Vagina (tissue), 2 donors: ENCODE measurements at places on chromosomes 1 and 21. TPM values are rescaled to one million over a fixed set of nuclear protein-coding genes. Genes with fewer than 3 reads are reported as not detected.

CD2 gene
- total RNA-seq, result 8.3 TPM

ANKRD35 gene
- 17.9 TPM for total RNA-seq

NME7 gene
- total RNA-seq, result 23.6 TPM

- H3K4me1 ChIP-seq, result peaks cover 28% of the 10 kb centered on the region
- no peak overlapping the region for H3K4me3 ChIP-seq
- H3K27me3 ChIP-seq, result no peaks in the 10 kb centered on the region
- no peak overlapping the region for H3K27ac ChIP-seq
- no peak for DNase-seq
These were observed 2.0 kb downstream of the CFAP45 start for GRCh38 chr1:159897962-159898361.

LHX8 gene
- not detected for total RNA-seq

- no peak overlapping the region for H3K27ac ChIP-seq
- no peaks in the 10 kb centered on the region for H3K27me3 ChIP-seq
- DNase-seq, result no peak
- peaks cover 5% of the 10 kb centered on the region for H3K4me1 ChIP-seq
- peaks cover 6% of the 10 kb centered on the region for H3K36me3 ChIP-seq
These were observed 3.8 kb upstream of the KTI12 start for GRCh38 chr1:52037402-52037814.

AIDA gene
- total RNA-seq, result 49.6 TPM

- DNase-seq, result peak; percentile 87
- no peaks in the 10 kb centered on the region for H3K4me1 ChIP-seq
- no peak overlapping the region for H3K27ac ChIP-seq
- no peaks in the 10 kb centered on the region for H3K36me3 ChIP-seq
These were observed 20.6 kb upstream of the RNU1-4 start for GRCh38 chr1:16719571-16720350.

PHC2 gene
- 97.2 TPM for total RNA-seq

GRCh38 chr21:34092262-34092921 lies 19.0 kb downstream of the MRPS6 start:
- H3K4me3 ChIP-seq, result no peak overlapping the region
- no peak overlapping the region for H3K27ac ChIP-seq
- H3K36me3 ChIP-seq, result peaks cover 16% of the 10 kb centered on the region

DNA sequence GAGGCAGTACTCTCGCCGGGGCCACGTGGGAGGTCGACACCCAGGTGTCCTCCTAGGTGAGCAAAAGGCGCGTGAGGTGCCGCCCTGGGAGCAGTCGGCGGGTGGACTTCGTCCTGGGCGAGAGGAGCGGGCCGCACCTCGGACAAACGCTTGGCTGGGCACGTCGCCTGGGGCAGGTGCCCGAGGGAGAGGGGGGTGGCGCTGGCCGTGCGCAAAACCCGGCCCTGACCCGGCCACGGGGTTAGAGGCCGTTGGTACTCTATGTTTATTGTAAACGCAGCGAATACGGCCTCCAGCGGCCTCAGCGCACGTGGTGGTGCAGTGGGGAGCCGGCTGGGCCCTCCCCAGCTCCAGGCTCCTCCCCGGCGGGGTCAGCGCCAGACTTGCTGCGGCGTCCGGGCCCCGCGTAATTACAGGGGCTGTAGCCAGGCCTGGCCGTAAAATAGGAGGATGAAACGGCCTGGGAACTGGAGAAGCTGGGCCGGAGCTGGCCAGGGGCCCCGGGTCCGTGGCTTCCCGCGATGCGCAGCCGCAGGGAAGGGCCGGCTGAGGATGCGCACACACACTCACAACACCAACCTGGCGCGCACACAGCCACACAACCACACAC lies 1.6 kb upstream of the EFNA1 start:
- no peaks in the 10 kb centered on the region for H3K36me3 ChIP-seq
- H3K4me1 ChIP-seq, result peaks cover 73% of the 10 kb centered on the region
- peak overlapping the region; percentile 78 for H3K4me3 ChIP-seq
- no peaks in the 10 kb centered on the region for H3K27me3 ChIP-seq
- no peak for DNase-seq

- no peaks in the 10 kb centered on the region for H3K27me3 ChIP-seq
- H3K36me3 ChIP-seq, result no peaks in the 10 kb centered on the region
- H3K27ac ChIP-seq, result no peak overlapping the region
- H3K4me1 ChIP-seq, result peaks cover 62% of the 10 kb centered on the region
These were observed 34.1 kb downstream of the EGLN1 start for GRCh38 chr1:231387770-231388669.

ITGB3BP gene
- 11.8 TPM for total RNA-seq

GRCh38 chr21:28089599-28090441 lies 902.9 kb downstream of the LTN1 start:
- H3K27me3 ChIP-seq, result no peaks in the 10 kb centered on the region
- no peaks in the 10 kb centered on the region for H3K4me1 ChIP-seq
- no peak for DNase-seq

GRCh38 chr1:70486676-70487458 lies 75.8 kb downstream of the CTH start:
- H3K36me3 ChIP-seq, result no peaks in the 10 kb centered on the region
- DNase-seq, result no peak
- H3K4me1 ChIP-seq, result no peaks in the 10 kb centered on the region
- no peak overlapping the region for H3K4me3 ChIP-seq
- H3K27ac ChIP-seq, result peak overlapping the region; percentile 31
- no peaks in the 10 kb centered on the region for H3K27me3 ChIP-seq

DNA sequence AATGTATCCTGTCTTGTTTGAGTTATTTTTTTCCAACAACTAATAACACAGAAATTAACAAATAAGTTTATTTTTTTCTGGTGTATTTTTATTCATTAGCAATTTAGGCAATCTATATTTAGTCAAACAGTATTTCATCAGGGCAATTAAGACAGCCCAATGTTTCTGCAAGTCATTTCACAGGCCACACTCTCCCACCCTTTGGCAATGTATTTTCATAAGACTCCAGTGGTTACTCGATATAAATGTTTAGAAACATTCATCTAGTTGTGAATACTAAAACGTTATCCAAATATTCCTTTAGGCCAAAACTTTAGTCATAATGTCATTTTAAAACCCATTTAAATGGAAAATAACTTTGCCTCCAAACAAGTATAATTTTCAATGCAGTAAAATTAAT lies 142.1 kb downstream of the KCNT2 start:
- no peaks in the 10 kb centered on the region for H3K4me1 ChIP-seq
- no peak overlapping the region for H3K27ac ChIP-seq
- DNase-seq, result no peak
- H3K27me3 ChIP-seq, result no peaks in the 10 kb centered on the region

GRCh38 chr1:62977366-62977765 lies 193.4 kb downstream of the ATG4C start:
- no peaks in the 10 kb centered on the region for H3K36me3 ChIP-seq
- no peaks in the 10 kb centered on the region for H3K4me1 ChIP-seq

- no peak overlapping the region for H3K4me3 ChIP-seq
- DNase-seq, result no peak
- peaks cover 24% of the 10 kb centered on the region for H3K4me1 ChIP-seq
These were observed 24.8 kb downstream of the S100A10 start for GRCh38 chr1:151968791-151969399.

GPR153 gene
- 11.5 TPM for total RNA-seq

DNA sequence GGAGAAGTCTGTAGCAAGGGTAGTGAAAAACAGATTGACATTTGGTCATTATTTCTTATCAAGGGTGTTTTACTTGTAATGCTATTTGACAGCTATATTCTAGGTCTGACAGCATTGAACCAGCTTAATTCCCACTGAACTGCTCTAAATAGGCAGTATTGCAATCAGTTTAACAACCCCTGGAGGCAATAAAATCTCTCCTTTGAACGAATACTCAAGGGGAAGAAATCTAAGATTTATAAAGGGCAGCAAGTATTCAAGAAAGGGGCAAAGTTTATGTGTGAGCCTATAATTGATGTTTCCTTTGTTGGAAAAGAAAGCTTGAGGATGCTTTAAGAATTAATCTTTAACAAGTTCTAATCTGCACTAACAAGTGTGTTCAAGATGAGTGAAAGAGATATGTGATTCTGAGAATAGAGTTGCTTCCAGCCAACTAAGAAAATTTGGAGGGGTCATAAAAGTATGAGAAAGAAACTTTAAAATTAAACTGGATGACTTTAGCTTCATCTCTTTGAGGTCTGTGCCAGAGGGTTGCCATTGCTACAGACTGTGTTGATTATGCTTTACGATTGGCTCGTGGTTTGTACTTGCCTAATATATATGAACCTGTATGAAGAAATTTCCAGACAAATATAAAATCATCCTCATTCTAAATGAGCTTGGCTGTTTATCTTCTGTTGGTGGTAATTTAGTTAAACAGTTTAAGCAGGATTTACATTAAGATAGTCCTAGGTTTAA lies 72.5 kb downstream of the ZNF326 start:
- no peaks in the 10 kb centered on the region for H3K27me3 ChIP-seq
- no peak overlapping the region for H3K4me3 ChIP-seq
- no peaks in the 10 kb centered on the region for H3K36me3 ChIP-seq
- no peaks in the 10 kb centered on the region for H3K4me1 ChIP-seq
- no peak for DNase-seq

DNA sequence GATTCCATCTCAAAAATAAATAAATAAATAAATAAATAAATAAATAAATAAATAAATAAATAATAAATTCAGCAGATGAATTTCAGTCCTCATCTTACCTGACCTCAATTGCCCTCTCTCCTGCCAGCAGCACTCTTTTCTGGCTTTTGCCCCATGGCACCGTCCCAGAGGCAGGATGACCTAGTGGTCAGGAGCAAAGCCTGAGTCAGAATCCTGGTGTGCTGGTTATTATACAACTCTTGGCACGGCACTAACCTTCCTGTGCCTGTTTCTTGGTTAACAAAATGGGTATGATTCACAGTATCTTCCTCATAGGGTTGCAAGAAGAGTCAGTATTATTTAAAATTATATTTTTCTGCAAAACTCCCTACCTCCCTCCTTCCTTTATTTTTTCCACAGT lies 43.0 kb downstream of the NKAIN1 start:
- no peaks in the 10 kb centered on the region for H3K4me1 ChIP-seq
- no peaks in the 10 kb centered on the region for H3K27me3 ChIP-seq
- H3K36me3 ChIP-seq, result no peaks in the 10 kb centered on the region
- DNase-seq, result no peak

ADAM30 gene
- not detected for total RNA-seq

ST6GALNAC3 gene
- 21.1 TPM for total RNA-seq

DNA sequence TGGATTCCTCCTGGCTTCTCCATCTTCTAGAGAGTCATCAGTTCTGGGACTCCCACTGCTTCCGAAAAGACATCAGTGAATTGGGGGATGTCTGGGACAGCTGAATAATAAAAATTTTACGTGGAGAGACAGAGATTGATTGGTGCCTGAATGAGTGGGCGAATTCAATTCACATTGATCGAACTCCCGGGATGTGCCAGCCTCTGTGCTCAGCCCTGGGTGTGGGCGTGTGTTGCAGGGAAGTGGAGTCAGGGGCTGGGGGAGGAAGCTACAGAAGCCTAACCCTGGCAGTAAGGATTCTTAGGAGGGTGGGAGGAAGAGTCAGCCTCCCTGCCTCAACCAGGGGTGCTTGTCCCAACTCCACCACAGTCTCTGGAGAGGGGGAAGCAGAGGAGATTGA lies 18.0 kb upstream of the STUM start:
- DNase-seq, result no peak
- no peaks in the 10 kb centered on the region for H3K27me3 ChIP-seq
- no peaks in the 10 kb centered on the region for H3K36me3 ChIP-seq
- H3K27ac ChIP-seq, result no peak overlapping the region
- no peak overlapping the region for H3K4me3 ChIP-seq

- peak overlapping the region; percentile 42 for H3K27ac ChIP-seq
- no peaks in the 10 kb centered on the region for H3K36me3 ChIP-seq
- peak overlapping the region; percentile 24 for H3K4me3 ChIP-seq
- DNase-seq, result no peak
These were observed 730 bp downstream of the SLC16A4 start for GRCh38 chr1:110390096-110390495.

- no peaks in the 10 kb centered on the region for H3K27me3 ChIP-seq
- DNase-seq, result no peak
These were observed at the start of gene SLC39A1 for GRCh38 chr1:153963030-153963849. TSS of gene SLC39A1 (minus strand) at chr1:153963537. CDS start at chr1:153962715, 822 bp downstream.

DDAH1 gene
- 10.3 TPM for total RNA-seq

CIART gene
- total RNA-seq, result 6.6 TPM

- DNase-seq, result no peak
- H3K4me1 ChIP-seq, result peaks cover 5% of the 10 kb centered on the region
- H3K4me3 ChIP-seq, result no peak overlapping the region
- no peak overlapping the region for H3K27ac ChIP-seq
- no peaks in the 10 kb centered on the region for H3K27me3 ChIP-seq
- H3K36me3 ChIP-seq, result no peaks in the 10 kb centered on the region
These were observed 59.6 kb downstream of the RPS6KC1 start for GRCh38 chr1:213110349-213111300.

OR10Z1 gene
- total RNA-seq, result not detected

GRCh38 chr1:31559715-31560114 lies 16.6 kb upstream of the TINAGL1 start:
- H3K36me3 ChIP-seq, result no peaks in the 10 kb centered on the region
- no peaks in the 10 kb centered on the region for H3K27me3 ChIP-seq
- H3K4me1 ChIP-seq, result peaks cover 8% of the 10 kb centered on the region
- H3K27ac ChIP-seq, result no peak overlapping the region
- H3K4me3 ChIP-seq, result no peak overlapping the region

DNA sequence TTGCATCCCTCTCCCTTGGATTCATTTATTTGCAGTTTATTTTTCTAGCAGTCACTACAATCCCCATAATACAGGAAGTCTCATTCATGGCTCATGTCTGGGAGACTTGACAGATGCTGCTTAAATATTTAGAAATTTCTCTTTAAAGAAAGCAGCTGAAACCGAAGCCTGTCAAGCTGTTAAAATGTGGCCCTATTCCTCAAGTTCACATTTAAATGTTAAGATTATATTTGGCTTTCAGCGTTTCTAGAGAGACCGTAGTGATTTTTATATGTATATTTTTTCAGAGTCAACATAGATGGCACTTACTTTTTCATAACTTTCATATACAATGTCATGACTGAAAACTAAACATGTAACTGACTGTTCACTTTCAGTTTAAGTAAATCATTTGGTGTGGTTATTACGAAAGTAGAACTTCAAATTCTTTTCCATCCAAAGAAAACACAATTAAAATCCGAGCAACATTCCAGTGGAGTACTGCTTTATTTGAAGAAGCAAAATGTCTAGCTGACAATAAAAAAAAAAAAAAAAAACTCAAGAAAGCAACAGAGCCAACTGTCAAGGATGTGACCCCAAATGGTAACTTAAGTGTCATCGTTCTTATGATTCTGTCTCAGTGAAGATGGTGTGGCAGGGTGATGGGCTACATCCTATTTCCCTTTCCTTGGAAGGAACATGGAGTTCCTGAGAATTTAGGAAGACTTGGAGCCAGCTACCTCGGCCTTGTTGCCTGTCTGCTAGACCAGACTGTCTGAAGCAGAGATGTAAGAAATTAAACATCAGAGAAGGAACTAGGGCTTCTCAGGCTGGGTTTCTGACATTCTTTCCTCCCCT lies 37.8 kb downstream of the MIS18A start:
- H3K27ac ChIP-seq, result no peak overlapping the region
- no peaks in the 10 kb centered on the region for H3K4me1 ChIP-seq
- no peaks in the 10 kb centered on the region for H3K36me3 ChIP-seq
- no peaks in the 10 kb centered on the region for H3K27me3 ChIP-seq

DNA sequence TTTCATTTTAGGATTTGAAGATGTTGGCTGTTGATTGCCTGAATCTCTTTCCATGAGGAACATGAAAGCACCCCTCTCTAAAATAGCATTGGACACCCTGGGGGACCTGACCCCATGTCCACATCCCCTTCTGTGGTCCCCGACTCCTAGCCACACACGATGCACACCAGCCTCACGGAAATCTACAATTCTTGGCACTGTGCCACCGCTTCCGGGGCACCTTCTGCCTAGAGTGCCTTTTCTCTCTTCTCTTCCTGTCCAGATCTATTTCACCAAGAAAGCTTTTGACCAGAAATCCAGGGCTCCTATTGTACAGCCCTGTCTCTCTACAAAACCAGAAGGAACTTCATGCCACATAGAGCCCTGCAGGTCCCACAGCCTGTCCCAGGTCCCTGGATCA lies 50.3 kb downstream of the MYSM1 start:
- H3K36me3 ChIP-seq, result no peaks in the 10 kb centered on the region
- no peak overlapping the region for H3K4me3 ChIP-seq
- no peak for DNase-seq
- no peak overlapping the region for H3K27ac ChIP-seq
- H3K27me3 ChIP-seq, result no peaks in the 10 kb centered on the region
